ENCODE measurements at places on chromosomes 5 and 9. TPM values are rescaled to one million over a fixed set of nuclear protein-coding genes. Genes with fewer than 3 reads are reported as not detected.

DNA sequence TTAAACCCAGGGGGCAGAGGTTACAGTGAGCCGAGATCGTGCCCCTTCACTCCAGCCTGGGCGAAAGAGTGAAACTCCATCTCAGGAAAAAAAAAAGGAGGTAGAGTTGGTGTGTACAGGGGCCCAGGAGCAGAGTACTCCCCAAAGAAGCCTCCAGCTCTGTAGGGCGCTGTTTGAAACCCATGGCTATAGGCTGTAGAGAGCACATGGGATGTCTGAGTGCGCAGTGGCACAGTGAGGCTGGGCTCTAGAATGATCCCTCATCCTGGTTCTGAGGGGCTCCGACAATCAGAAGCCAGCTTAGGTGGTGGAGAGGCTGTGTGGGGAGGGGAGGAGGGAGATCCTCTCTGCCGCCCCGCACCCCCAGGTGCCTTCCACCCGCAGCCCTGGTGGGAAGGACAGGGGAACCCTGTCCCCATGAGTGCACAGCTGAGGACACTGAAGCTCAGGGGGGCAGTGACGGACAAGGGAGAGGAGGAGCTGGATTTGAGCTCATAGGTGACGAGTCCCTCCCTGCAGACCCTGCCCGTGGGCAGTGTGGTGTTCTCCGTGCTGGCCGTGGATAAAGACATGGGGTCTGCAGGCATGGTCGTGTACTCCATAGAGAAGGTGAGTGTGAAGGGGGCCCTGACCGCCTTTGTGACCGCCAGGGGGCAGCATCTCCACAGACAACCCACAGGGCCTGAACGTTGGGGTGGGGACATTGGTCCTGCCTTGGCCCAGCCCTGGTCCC is 24.6 kb downstream of the CDHR2 start:
- H3K27ac ChIP-seq = no peak overlapping the region
- no peaks in the 10 kb centered on the region for H3K4me1 ChIP-seq
- H3K27me3 ChIP-seq = no peaks in the 10 kb centered on the region
- H3K4me3 ChIP-seq = no peak overlapping the region

DNA sequence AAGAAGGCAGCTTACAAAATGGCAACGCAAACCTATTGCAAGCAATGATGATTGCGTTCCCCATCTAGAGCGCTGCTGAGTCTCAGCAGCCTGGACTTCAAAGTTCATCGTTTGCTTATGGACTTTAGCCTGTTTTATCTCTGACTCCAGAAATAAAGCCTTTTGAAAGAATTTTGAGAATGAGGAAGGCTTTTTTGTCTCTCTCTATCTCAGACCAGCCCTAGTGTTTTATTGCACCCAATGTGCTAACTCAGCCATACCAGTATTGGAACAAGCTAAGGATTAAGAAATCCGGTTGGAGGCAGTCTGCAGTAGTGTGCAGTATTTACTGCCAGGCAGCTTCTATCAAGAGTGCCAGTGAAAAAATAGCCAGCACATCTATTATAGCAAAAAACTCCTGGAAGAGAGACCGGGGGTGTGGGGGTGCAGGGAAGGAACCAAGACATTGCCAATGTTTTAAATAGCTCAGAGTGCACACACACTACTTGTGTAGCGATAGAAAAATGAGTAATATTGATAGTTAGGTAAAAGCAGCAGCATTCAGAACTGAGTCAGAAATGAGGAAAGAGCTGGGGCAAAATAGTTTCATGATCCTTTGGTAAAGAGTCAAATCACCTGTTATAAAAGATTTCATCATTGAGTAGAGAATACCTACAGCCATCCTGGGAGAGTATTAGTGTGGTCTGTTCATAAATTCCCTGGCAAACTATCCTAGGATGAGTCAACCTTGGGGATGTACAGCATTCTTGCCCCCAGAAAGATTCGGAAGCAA is 219.0 kb downstream of the ZNF608 start:
- H3K27ac ChIP-seq = no peak overlapping the region
- no peaks in the 10 kb centered on the region for H3K36me3 ChIP-seq
- DNase-seq = no peak
- no peak overlapping the region for H3K4me3 ChIP-seq
- no peaks in the 10 kb centered on the region for H3K4me1 ChIP-seq

DNA sequence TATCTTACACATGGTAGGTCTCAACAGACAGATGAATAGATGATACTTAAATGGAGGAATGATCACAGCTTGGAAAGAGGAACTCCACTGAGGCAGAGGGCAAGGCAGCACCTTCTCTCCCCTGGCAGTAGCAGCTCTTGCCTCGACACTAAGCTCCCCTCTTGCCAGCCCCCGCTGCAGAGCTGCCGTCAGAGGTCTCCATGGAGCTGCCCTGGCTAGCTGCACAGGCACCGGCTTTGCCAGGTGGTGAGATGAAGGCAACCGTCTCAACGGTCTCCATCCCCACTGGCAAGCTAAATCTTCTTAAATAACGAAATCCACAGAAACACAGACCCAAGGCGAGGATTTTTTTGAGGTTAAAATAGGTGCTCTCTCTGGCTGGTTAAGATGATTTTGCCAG is 81.2 kb downstream of the CRB2 start:
- no peak overlapping the region for H3K4me3 ChIP-seq
- H3K27ac ChIP-seq = no peak overlapping the region
- H3K4me1 ChIP-seq = no peaks in the 10 kb centered on the region
- no peak for DNase-seq
- no peaks in the 10 kb centered on the region for H3K27me3 ChIP-seq

GRCh38 chr5:42840269-42840668 is 28.6 kb upstream of the SELENOP start:
- H3K27me3 ChIP-seq = no peaks in the 10 kb centered on the region
- H3K27ac ChIP-seq = peak overlapping the region; percentile 86
- peak overlapping the region; percentile 16 for H3K4me3 ChIP-seq
- H3K36me3 ChIP-seq = no peaks in the 10 kb centered on the region

DNA sequence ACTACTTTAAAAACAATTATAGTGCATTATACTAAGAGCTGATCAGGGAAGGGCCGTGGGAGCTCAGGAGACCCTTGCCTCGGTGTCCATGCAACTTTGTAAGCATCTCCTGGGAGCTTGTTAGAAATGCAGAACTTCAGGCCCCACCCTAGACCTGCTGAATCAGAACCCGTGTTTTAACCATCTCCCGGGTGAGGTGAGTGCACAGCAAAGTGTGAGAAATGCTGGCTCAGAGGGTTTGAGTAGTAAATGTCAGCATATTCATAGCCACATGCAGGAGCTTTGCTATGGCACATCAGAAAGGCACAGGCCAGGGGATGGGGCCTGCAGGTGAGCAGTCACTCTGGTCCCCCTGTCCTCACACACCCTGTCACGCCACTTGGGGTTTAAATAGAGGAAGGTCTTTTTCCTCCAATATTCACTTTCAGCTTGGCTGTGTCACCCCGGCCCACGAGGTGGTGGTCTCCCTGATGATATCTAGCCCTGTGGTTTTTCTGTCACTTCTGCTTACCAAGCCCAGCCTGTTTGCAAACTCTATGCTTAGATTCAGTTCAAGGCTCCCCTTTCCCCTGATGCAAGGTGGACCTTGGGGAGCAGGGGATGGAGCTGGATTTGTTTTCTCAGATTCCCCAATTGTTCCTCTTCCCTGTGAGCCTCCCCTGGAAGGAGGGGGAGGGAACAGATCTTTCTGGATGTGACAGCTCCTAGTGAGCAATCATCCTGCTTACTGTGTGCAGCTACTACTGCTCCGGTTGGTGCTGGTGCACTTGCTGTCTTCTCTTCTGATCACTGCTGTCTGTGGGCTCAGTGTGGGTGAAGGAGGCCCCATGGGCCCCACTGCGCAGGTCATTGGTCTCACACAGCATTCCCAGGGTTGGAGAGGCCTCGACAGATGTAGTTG is 51.8 kb upstream of the TGFBR1 start:
- no peak overlapping the region for H3K27ac ChIP-seq
- no peaks in the 10 kb centered on the region for H3K36me3 ChIP-seq
- no peaks in the 10 kb centered on the region for H3K27me3 ChIP-seq
- no peak overlapping the region for H3K4me3 ChIP-seq
- no peaks in the 10 kb centered on the region for H3K4me1 ChIP-seq

GRCh38 chr5:179337796-179338676 is 7.2 kb downstream of the ADAMTS2 start:
- no peaks in the 10 kb centered on the region for H3K27me3 ChIP-seq
- H3K4me1 ChIP-seq = no peaks in the 10 kb centered on the region
- peak; percentile 51 for DNase-seq
- no peak overlapping the region for H3K4me3 ChIP-seq
- H3K27ac ChIP-seq = no peak overlapping the region

GRCh38 chr5:138666226-138666742 is 86.9 kb upstream of the CTNNA1 start:
- no peaks in the 10 kb centered on the region for H3K36me3 ChIP-seq
- no peak overlapping the region for H3K27ac ChIP-seq
- H3K4me1 ChIP-seq = no peaks in the 10 kb centered on the region
- no peaks in the 10 kb centered on the region for H3K27me3 ChIP-seq
- DNase-seq = no peak

- no peak overlapping the region for H3K4me3 ChIP-seq
- H3K27me3 ChIP-seq = no peaks in the 10 kb centered on the region
- no peaks in the 10 kb centered on the region for H3K36me3 ChIP-seq
- DNase-seq = no peak
These were observed 76.8 kb downstream of the AMBP start for GRCh38 chr9:114001410-114001685.

GRCh38 chr5:14216902-14217301 is 73.8 kb downstream of the TRIO start:
- no peaks in the 10 kb centered on the region for H3K27me3 ChIP-seq
- no peak overlapping the region for H3K27ac ChIP-seq
- no peaks in the 10 kb centered on the region for H3K36me3 ChIP-seq

DNA sequence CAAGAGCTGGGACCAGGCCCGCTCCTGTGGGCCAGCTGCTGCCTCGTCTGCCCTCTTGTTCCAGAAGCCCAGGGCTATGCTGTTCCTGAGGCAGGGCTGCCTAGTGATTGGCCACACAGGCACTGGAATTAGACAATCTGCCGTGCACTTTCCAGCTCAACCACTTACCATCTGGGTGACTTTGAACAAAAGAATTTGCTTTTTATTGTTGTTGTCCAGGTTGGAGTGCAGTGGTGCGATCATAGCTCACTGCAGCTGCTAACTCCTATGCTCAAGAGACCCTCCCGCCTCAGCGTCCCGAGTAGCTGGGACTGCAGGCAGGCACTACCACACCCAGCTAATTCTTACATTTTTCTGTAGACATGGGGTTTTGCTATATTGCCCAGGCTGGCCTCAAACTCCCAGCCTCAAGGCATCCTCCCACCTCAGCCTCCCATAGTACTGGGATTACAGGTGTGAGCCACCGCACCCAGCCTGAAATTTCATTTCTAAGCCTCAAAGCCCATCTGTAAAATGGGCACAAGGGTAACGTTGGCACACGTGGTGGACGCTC is 1.2 kb upstream of the NEK6 start:
- H3K4me3 ChIP-seq = no peak overlapping the region
- H3K27me3 ChIP-seq = no peaks in the 10 kb centered on the region
- no peak overlapping the region for H3K27ac ChIP-seq
- no peaks in the 10 kb centered on the region for H3K36me3 ChIP-seq
- no peaks in the 10 kb centered on the region for H3K4me1 ChIP-seq

GRCh38 chr5:68333649-68334552 is 118.3 kb downstream of the PIK3R1 start:
- DNase-seq = no peak
- H3K4me1 ChIP-seq = no peaks in the 10 kb centered on the region
- H3K36me3 ChIP-seq = no peaks in the 10 kb centered on the region
- H3K27ac ChIP-seq = no peak overlapping the region
- H3K4me3 ChIP-seq = no peak overlapping the region
- H3K27me3 ChIP-seq = no peaks in the 10 kb centered on the region

DNA sequence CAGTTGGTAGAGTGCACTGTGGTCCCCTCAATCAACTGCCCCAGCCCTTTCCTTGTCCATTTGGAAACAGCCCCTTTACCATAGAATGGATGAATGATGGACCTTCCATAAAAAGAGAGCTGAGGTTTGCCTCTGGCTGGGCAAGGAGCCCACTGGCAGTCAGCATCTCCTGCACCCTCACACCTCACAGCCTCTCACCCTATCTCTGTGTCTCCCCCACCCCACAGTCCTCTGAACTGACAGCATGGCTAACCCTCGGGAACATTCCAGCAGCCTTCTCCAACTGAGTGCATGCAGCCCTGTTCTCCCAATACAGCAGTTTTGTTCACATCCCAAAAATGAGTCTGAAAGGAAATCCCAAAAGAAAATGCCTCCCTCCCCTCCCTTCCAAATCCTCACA is 51.7 kb downstream of the RETREG1 start:
- H3K4me3 ChIP-seq = no peak overlapping the region
- no peak for DNase-seq
- H3K27ac ChIP-seq = no peak overlapping the region
- H3K4me1 ChIP-seq = no peaks in the 10 kb centered on the region

DNA sequence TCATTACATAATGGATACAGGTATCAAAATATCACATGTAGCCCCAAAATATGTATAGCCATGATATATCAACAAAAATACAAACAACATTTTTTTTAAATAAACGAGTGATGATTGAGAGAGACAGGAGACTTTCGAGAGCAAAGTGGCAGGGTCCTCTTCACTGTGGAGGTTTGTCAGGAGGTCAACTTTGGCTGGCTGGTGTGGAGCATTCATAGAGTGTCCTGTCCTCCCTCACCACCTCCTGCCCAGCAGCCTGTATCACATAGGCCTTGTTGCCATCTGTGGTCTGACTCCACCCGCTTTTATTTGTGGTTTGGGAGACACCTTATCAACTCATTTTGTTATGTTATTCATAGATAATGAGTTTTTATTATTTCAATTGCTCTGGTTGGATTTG is 206.9 kb downstream of the SYK start:
- DNase-seq = no peak
- H3K27ac ChIP-seq = no peak overlapping the region
- no peaks in the 10 kb centered on the region for H3K4me1 ChIP-seq
- H3K36me3 ChIP-seq = no peaks in the 10 kb centered on the region
- no peak overlapping the region for H3K4me3 ChIP-seq
- no peaks in the 10 kb centered on the region for H3K27me3 ChIP-seq

DNA sequence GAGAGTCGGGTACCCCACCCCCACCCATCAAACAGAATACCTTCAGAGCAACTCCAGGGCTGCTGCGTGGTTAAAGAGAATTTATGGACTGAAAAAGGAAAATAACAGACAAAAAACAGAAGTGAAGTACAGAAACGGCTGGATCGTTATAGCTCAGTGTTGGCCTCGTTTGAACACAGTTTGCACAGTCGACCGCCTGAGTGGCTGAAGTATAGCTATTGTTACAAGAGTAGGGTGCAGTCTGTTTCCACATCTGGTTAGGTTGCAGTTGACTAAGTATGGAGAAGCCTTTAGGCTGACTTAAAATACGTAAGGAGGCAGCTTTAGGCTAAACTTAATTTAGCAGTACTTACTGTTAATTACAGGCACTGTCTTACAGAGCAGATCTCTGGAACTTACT is 121.2 kb downstream of the GCNT1 start:
- H3K27me3 ChIP-seq = no peaks in the 10 kb centered on the region
- no peaks in the 10 kb centered on the region for H3K4me1 ChIP-seq
- no peak for DNase-seq
- no peaks in the 10 kb centered on the region for H3K36me3 ChIP-seq
- no peak overlapping the region for H3K4me3 ChIP-seq

GRCh38 chr5:177427211-177427822 is 841 bp downstream of the GRK6 start:
- no peaks in the 10 kb centered on the region for H3K36me3 ChIP-seq
- no peaks in the 10 kb centered on the region for H3K4me1 ChIP-seq
- DNase-seq = no peak
- peak overlapping the region; percentile 74 for H3K27ac ChIP-seq

- no peak overlapping the region for H3K27ac ChIP-seq
- H3K27me3 ChIP-seq = no peaks in the 10 kb centered on the region
- no peak overlapping the region for H3K4me3 ChIP-seq
- DNase-seq = no peak
These were observed 465.5 kb downstream of the DNAH5 start for GRCh38 chr5:13478831-13479465.

The NANS gene
- total RNA-seq = 16.4 TPM

The FAM221B gene
- total RNA-seq = not detected

The TAF11L14 gene
- total RNA-seq = not detected

All from right lobe of liver (tissue), 6 donors.